Stimulated activated CD8-positive, alpha-beta memory T cell treated with anti-CD3 and anti-CD28 coated beads, Interleukin-7, amount 100 ng/mL, for 24 hours (primary cell): ENCODE measurements at places on chromosomes 2 and 18.

DNA sequence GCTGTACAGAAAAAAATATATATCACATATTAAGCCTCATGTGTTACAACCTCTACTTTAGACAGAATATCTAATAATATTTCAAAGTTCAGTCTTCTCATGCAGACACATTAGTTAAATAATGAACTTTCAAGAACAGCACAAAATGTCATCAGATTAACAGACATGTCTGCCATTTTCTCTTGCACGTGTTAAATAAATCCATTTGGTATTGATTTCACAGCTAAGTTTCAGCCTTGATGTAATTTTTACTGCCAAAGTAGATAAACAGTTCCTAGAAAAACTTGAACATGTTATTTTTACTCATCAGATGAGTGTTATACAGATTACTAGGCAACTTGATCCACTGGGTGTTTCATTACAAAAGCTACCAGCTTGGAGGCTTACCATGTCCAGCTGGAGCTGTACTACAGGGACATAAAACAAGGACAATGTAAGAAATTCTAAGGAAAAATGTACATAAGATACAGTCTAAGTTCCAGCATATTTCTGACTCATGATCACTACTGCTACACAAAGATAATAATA is 290.7 kb upstream of the DDX18 start:
- no peak for DNase-seq

GRCh38 chr2:2318949-2319348 is 12.1 kb downstream of the MYT1L start:
- DNase-seq: no peak

- DNase-seq: no peak
These were observed 353.9 kb downstream of the PID1 start for GRCh38 chr2:228917220-228917619.

- DNase-seq: no peak
These were observed 88.5 kb upstream of the SH3BP4 start for GRCh38 chr2:234863043-234863934.

GRCh38 chr18:77395953-77396352 is 146.3 kb downstream of the GALR1 start:
- DNase-seq: no peak

- DNase-seq: no peak
These were observed 1616.3 kb upstream of the ACVR2A start for GRCh38 chr2:146228466-146229058.

DNA sequence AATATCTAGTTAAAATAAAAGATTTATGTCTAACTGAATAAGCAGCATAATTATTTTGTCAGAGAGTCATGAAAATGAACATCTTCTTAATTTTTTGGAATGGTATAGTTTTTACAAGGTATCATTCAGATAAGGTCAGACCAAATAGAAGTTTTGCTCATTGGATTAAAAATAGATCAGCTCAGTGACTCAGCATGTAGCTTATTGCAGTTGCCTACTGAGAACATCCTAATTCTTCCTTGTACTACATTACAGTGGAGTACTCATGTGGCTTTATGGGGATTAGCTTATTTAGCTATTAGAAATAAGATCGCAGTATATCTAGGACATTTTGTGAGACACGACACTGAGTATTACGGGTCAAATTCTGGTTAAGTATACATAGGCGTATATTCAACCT is 38.2 kb upstream of the PPM1B start:
- DNase-seq: no peak

- no peak for DNase-seq
These were observed 13.5 kb upstream of the LBH start for GRCh38 chr2:30217644-30218337.

- DNase-seq: no peak
These were observed 651.3 kb downstream of the DCDC2C start for GRCh38 chr2:4354678-4355077.

- no peak for DNase-seq
These were observed 528.8 kb downstream of the CMPK2 start for GRCh38 chr2:6336752-6337471.

GRCh38 chr2:222844323-222844722 is 16.5 kb upstream of the ACSL3 start:
- DNase-seq: no peak

DNA sequence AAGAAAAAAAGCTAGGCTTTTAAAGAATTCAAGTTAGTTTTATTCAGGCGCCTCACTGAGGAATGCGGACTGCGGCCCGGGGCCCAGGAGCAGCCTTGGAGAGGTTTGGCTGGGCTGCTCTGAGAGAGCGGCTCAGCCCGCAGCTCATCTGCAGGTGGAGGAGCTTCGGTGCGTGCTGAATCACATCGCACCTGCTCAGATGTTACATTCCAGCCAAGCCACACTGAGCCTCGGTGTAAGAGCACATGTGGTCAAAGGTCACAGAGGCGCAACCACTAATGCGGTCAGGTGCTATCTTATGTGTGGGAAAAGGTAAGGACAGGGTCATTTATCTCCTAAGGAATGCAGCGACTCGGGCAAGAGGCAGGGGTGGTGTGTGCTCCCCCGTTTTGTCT is 17.1 kb upstream of the CNDP1 start:
- no peak for DNase-seq

DNA sequence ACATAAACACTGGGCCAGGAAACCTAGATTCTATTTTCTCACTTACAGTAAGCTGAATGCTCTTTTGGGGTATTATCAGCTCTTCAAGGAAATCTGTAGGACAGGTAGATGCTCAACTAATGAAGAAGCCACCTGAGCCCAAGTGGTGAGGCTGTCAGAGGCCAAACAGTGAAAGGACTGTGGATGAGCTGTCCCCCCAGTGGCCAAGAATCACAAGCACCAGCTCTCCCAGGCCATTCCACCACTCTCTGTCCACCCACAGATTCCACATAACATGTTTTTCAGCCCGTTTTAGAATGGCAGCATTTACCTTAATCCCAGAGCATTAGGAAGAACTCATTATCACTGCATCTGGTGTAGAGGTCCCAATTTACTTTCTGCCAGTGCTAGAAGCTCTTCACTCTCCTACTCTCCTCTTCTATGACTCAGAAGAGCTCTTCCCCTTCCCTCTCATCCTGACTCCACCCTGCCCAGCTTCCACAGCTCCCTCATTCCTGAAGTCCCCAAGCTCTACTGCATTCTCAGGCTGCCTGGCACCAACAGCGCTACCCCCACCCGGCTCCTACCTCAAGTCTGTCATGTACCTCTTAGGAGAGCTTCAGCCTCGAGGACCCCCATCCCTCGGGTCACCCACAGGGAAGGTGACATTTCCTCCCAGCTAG is 43.8 kb upstream of the GORASP2 start:
- no peak for DNase-seq

DNA sequence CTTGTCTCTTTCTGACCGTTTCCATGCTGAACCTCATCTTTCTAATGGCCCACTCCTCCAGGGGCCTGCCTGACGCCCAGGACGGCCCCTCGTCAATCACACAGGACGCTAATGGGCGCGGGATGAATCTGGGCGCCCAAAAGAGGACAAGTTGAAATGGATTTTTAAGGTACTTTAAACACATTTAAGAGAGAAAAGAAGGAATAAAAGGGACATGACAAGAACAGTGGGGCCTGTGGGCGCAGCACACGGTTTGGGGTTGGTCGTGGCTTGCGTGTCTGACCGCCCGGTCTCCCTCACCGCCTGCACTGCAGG is 607 bp upstream of the UBE2F start:
- DNase-seq: no peak

GRCh38 chr2:231353469-231353868 is 42.0 kb upstream of the B3GNT7 start:
- no peak for DNase-seq

- no peak for DNase-seq
These were observed 38.9 kb downstream of the INO80C start for GRCh38 chr18:35458677-35459441.

- no peak for DNase-seq
These were observed 766 bp downstream of the PDE6D start for GRCh38 chr2:231780123-231780908.

DNA sequence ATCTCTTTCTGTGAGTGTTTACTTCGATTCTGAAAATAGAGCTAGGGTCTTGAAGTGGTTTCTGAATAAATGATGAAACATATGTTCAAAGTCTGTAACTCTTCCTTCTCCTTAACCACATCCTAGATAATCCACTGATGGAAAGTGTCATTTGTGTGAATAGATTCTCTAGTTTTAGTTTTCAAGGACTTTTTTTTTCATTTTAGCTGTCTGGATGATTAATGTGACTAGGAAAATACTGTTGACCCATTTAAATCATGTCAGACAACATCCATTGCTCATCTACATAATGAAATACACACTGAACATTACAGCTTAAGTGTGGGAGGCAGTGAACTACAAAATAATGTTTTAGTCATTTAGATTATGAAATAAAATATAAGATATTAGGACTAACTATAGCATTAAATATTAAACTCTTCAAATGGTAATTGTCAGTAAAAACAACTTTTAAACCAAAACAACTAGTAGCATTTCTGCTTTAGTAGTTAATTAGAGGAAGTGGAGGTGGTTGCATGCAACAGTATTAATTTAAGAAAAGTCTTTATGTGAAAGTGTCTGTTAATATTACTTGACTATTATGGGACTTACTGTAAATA is 39.1 kb upstream of the DLX1 start:
- no peak for DNase-seq

DNA sequence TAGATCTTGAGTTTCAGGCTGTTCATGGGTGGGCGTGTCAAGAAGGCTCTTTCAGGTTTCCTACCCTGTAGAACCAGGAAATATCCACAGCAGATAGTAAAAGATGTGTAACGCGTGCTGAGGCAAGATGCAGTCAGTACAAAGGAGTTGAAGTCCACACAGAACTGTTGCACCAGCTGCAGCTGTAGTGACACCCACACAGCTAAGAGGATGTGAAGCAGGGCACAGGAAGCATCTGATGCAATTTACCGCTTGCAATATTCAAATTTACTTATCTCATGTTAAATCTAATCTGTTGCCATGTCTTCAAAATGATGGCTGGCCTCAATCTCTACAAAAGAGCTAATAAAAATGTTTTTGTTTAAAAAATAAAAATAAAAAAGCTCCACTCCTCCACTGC is 132.8 kb downstream of the ARHGAP15 start:
- DNase-seq: no peak

DNA sequence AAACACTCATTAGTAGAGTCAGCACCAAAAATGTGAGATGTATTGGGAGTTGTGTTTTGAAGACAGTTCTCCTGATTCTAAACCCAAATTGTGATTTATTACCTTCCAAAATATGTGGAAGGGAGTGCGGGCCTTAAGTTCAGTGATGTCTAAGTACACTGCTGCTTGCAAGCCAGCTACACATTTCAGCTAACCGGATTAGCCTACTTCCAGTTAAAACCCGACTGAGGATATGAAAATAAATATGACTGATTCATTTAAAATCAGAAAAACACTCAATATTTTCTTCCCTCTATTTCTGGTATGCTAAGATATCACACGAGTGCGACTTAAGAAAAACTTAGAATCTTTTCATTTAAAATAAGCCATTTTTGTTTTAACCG is 907 bp downstream of the FHL2 start:
- DNase-seq: no peak

- DNase-seq: no peak
These were observed 129.6 kb upstream of the SLC1A4 start for GRCh38 chr2:64859312-64860212.

DNA sequence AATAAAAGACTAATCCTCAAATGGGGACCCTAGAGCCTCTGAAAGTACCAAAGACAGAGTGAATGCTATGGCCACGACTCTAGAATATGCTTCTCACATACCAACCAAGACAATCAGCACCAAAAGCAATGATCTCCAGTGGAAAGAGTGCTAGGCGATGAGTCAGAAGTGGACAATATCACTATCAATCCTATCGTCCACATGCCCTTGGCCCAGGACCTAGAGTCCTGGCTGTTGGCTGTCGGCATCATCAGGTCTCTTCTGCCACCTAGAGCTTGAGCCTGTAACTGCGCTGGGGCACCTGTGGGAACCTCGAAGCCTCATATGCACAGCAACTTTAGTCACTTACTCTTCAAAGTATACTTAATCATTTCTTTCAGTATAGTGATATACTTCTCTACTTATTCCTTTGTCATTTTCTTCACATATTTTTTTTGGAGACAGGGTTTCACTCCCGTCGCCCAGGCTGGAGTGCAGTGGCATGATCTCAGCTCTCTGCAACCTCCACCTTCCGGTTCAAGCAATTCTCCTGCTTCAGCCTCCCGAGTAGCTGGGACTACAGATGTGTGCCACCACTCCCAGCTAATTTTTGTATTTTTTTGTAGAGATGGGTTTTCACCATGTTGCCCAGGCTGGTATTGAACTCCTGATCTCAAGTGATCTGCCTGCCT is 29.7 kb downstream of the NOL10 start:
- DNase-seq: no peak

DNA sequence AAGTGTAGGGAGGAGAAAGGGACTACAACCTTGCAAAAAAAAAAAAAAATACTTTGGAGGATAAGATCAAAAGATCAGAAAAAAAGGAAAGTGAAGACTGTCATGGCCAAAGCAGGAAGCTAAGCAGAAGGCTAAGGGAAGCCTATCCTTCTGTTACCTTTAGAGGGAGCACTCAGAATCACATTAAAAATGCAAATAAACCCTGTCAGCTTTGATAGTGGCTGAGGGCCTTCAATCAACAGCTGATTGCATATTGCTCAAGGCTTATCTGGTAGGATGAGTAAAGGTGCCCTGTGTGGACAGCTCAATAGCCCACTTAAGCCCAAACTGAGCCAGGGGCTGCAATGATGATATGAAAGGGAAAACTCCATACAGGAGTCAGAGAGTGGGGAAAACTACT is 1021.2 kb downstream of the LRP1B start:
- no peak for DNase-seq

DNA sequence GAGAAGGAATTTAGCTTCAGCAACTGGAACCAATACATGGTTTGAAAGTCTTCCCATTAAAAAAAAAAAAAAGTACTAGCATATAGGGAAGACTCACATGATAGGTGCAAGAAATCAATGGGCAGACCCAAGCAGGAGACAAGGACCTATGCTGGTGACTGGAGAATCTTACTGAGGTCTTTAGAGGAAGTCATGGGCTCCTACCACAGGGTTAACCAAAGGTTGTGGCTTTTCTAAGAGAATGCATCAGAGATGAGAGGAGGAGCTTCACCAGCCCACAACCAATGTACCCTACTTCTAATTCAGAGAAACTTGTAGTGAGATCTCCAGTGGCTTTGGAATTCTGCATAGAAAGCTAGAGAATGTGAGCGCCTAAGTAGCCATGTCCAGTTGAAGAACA is 207.4 kb downstream of the NCKAP5 start:
- DNase-seq: no peak

- no peak for DNase-seq
These were observed 14.4 kb downstream of the EFR3B start for GRCh38 chr2:25056098-25056821.

DNA sequence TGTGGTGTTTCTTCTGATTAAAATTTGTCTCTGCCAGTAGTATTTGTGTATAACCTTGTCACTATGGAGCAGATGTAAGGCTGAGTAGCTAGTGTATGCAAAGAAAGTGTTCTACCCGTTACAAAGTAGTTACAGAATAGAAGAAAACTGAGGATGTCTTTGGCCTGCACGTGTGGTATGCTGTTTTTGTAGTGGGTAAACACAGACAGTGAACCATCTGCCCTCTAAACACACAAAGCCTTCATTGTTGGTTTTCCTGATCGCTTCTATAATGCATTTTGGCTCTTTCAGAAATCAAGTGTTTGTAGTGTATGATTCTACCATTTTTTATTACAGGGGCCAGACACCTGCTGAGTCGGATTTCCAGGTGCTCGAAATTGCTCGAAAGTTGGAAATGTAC is 61.5 kb downstream of the FARP2 start:
- no peak for DNase-seq

GRCh38 chr18:4146797-4147196 is 308.3 kb downstream of the DLGAP1 start:
- DNase-seq: no peak
